ENCODE measurements at places on chromosomes 7 and 10.

DNA sequence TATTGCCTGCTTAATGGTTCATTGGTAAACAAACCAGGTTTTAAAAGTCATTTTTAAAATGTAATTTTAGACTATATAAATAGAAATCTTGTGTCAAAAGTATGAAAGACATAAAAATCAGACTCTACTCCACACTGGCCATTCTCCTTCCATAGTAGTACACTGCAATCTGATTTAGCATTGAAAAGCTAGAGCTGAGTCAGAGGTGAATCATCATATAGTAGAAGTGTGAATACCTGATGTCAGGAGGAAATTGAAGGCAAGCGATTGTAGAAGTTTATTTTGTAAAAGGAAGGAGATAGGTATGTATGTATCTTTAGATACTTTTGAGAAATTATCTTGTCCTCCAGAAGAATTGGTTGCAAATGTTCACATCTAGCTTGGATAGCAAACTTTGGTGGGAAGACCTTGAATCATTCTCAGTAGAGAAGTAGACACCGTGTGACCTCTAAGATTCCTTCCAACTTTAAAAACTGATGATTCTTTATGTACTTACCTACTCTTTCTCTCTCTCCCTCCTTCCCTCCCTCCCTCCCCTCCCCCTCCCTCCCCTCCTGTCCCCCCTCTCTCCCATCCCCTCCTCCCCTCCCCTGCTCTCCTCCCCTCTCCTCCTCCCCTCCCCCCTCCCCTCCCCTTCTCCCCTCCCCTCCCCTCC lies 88.1 kb downstream of the BTAF1 start:
- DNase-seq, result no peak

DNA sequence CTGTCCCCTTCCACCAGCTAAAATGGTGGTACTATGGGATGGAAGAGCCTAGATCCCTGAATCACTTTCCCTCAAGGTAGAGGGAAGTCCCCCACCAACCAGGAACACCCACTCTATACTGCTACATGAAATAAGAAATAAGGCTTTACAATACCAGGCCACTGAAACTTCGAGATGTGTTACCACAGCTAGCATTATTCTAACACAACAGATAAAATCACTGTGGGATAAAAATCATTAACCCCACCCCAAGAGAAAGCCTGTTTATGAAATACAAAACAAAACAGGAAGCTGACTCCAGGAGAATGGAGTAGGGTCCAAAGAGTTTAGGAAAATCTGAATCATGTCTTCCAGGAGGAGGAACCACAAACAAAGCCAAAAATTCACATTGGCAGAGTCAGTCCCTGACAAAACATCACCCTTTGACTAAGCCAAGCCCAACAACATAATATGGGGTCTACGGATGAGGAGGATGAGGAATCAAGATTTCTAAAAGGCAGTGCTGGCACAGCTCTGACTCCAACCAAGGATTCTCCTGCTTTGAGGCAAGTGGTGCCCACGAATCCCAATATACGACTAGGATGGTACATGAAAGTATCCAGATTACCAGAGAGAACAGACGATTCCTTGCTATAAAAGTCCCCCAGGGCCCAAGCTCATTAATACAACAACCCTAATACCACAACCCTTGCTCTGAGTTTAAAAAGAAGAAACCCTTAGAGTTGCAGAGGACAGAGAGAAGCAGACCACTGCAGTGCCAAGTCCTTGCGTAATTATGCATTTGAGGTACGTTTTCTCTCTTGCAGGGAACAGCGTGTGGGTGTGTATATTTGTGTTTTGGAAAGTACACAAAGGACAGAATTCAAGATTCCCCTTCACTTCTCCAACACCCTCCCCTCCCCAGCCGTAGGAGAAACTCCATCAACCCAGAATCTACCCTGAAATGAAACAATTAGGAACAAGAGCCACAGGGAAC lies 23.7 kb downstream of the XPNPEP1 start:
- DNase-seq, result no peak

DNA sequence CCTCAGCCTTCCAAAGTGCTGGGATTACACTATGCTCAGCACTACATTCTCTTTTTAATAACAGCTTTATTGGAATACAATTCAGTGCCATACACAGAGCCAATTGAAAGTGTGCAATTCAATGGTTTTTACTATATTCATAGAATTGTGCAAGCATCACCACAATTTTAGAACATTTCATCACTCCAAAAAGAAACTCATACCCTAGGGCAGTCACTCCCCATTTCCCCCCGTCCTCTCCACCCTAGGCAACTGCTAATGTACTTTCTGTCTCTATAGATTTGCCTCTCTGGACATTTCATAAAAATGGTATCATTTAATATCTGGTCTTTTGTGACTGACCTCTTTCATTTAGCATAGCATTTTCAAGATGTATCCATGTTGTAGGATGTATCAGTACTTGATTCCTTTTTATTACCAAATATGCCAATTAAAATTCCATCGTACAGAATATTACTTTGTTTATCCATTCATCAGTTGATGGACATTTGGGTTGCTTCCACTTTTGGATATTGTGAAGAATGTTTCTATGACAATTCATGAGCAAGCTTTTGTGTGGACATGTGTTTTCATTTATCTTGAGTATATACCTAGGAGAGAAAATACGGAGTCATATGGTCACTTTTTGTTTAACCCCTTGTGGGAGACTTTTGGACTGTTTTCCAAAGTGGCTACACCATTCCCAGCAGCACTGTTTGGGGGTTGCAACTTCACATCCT lies 6.3 kb upstream of the XPNPEP1 start:
- DNase-seq, result no peak

GRCh38 chr10:88288320-88289059 lies 294.6 kb downstream of the RNLS start:
- peak; percentile 10 for DNase-seq

GRCh38 chr10:18449611-18450026 lies 201.8 kb downstream of the NSUN6 start:
- no peak for DNase-seq

DNA sequence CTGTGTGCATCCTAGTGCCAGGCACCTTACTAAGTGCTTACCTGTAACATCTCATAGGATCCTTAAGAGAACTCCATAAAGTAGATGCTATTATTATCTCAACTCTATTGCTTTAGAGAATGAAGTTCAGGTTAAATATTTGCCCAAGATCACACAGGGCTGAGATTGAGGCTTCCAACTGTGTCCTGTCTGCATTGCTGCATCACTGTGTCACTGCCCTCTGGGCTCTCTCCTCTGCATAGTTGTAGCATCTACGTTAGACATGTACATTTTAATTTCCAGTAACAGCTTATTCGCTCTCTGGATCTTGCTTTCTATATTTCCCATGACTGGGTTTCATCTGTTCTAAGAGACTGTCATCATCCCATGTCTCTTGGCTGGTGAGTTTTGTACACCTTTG lies 63.6 kb upstream of the FZD8 start:
- DNase-seq, result no peak

GRCh38 chr7:100964630-100965029 lies 4.7 kb upstream of the MUC12 start:
- DNase-seq, result no peak

DNA sequence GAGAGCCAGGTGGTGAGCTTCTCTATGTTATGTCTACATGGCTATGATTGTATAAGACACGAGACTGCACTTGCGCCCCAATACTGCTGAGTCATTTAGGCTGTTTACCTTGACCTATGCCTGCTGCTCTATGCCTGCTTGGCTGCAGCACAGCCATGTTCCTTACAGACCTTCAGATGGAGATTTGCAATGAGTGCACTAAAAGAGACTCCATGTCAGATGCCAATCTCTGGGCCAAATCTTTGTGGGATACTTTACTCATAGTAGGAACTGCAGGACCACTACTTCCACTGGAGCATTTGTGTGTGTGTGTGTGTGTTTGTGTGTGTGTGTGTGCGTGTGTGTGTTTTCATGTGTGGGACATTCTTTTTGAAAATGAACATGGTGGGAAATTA lies 50.0 kb upstream of the KMT2E start:
- no peak for DNase-seq

- no peak for DNase-seq
Measured at GRCh38 chr10:34697351-34698247, 117.5 kb downstream of the PARD3 start.

DNA sequence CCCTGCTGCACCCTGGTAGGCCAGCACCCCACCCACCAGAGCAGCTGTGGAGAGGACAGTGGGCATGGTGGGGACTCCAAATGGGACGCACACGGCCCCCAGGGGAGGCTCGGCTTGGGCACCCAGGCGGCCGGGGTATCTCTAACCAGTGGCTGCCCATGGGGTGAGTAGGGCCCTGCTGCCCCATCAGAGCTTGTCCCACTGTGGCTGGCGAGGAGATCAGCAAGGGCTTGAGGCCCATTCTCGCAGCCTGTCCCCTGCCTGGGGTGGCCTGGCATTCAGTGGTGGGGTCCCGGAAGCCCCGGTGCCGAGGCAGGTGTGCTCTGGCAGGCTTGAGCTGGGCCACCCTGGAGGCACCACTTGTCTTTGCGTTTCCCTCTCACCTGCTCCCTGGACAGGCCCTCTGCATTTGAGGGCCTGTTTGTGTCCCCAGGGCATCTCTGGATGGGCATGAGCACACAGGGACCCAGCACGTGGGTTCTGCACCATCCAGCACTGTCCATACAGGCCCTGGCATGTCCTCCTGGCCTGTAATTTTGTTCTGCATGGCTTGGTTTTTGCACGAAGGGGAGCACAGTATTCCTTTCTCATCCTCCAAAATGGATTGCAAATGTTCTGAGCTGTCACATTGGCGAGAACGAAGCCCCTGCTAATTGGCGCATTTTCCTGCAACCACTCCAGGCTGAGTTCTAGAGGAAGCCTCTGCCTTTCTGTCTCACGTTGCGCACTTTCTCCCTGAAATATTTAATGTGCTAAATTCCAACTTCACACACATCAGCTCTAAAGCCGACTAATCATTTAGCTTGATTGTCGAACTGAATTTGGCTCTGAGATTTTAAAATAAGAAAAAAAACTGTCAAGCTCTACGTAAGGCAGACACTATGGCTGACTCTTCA lies 27.2 kb downstream of the PWWP2B start:
- no peak for DNase-seq

DNA sequence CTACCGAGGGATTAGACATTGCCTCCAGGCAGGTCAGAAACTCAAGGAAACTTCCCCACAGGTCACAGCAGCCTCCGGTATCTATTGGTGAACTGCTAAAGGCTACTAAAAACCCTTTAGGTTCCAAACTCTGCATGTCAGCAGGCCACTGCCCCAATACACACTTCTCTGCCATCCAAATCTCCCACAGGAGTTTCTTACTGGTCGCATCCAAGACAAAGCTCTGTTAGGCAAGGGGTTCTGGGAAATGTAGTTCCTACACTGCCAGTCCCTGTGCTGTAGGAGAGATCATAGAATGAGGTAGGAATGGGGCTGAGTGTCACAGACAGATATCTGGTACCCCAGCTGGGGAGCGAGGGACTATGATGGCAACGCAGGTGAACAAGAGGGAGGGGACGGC lies 757.0 kb upstream of the C7orf33 start:
- DNase-seq, result no peak

- DNase-seq, result no peak
Measured at GRCh38 chr7:29140873-29141468, 5.4 kb downstream of the CPVL start.

DNA sequence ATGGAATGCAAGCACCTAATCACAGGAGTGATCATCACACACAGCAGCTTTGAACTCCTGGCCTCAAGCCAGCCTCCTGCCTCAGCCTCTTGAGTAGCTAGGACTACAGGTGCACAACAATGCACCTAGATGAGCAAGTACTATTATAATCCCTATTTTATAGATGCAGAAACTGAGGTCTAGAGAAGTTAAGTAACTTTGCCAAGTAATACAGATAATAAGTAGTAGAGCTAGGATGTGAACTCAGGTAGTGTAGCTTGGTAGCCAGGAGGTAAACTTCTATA lies 33.7 kb downstream of the DNAJC12 start:
- DNase-seq, result no peak

- no peak for DNase-seq
Measured at GRCh38 chr7:65976659-65977196, 5.3 kb downstream of the GUSB start.

DNA sequence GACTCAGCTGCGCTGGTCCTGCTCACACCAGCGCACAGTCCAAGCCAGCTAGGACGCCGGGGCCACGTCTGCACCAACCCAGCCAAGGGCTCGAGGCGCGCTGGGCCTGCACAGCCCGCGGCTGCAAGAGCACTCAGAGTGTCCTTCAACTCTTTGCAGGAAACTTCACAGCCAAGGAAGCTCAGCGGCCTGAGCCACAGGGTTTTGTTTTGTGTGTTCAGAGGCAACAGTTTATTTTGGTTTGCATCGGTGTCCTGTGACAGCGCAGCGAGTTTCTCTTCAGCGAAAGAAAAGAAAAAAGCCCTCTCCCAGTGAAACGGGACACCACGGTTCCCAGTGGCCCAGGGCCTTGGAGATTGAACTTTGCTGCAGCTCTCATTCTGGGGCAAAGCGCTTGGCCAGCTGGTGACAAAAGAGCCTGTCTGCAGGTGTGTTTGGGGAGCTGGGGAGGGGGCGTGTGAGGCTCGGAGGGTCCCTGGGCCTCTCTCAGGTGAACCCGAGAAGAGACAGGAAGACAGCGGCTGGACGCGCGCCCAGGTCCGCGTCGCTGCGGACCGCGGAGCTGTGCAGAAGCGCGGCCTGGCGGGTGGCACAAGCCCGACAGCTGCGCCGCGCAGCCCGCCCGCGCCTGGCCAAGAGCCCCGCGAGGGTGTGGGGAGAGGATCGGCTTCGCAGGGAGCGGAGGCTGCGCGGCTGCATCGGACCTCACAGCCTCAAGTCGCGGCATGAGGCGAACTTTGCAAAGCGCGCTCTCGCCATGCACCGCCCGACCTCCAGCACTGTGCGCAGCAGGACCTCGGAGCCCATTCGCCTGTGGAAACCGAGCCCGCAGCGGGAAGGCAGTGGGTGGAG lies 922 bp downstream of the CXCL12 start:
- peak; percentile 45 for DNase-seq

DNA sequence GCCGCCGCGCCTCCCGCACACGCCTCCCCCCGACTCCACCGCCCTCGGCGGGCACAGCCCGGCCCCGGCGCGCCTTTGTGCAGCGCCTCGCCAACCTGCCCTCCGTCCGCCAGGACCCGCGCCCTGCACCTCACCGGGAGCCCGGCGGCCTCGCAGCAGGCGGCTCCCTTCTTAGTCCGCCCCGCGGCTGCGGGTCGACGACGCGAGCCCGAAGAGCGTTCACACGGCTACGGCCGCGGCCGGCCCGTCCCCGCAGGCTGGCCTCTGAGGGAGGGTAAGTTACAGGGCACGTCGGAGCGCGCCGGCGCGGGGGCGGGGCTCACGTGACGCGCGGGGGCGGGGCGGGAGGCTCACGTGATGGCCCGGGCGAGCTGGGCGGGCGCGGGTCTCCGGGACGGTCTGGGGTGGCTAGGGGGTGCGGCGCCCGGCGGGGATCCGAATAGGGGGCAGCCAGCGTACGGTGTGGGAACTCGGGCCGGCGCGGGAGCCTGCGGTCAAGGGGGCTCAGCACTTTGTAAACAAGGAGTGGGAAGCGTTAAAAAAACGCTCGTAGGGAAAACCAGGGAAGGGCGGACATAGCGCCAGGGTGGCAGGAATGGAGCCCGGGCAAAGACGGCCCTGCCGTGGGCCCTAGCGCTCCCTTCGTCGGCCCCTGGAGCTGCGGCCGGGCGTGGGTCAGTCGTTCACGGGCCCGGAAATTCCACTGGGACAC lies at the start of gene ARHGAP12:
Gene ARHGAP12, minus strand, starts transcription at position 283 of the 712 bp plus-strand sequence. CDS start 19,976 bp downstream, outside the sequence.
- DNase-seq, result peak; percentile 87

- no peak for DNase-seq
Measured at GRCh38 chr10:34816501-34817002, 1.5 kb upstream of the PARD3 start.

- DNase-seq, result no peak
Measured at GRCh38 chr7:133936074-133936473, 191.1 kb upstream of the LRGUK start.

Measured in GM13977 (cell line).